KBM-7 (cell line): ENCODE measurements at places on chromosomes 4 and X.
A peak's percentile ranks its signal among the peaks of the same experiment; 100 is the strongest.

DNA sequence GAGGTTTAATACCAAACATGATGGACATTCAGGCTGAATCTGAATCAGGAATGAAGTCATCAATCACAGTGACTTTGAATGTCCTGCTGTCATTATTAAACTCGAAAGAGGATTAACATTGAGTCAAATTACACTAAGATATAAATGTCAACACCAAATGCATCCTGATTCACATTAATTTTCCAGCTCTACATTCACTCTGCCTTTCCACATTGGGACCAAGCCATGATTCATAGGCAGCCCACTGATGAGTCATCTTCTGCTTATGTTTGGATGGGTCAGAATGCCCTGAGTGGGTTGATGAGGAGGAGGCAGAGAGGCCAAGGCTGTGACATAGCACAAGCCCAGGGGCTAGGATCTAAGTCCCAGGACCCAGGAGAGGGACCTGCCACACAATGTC is 247.6 kb upstream of the RPS6KA3 start:
- no peak for DNase-seq

GRCh38 chr4:138961129-138961528 is 54.5 kb upstream of the NOCT start:
- DNase-seq: no peak

DNA sequence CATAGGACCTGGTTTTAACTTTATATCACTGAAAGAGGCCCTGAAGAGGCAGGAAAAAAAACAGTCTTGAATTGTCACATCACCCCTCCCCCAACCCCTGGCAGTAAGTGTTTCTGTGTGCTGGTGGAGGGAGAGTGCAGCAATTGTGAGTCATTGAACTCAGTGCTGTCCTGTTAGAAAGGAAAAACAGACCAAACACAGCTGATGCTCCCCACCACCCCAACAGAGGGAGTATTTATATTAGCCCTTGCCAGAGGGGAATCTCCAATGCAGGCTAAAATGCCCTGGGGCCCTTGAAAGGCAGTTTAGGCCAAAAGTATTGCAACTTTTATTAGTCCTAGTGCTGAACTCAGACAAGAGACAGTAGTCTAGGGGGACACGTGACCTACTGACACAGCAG is 197.8 kb upstream of the AGTR2 start:
- DNase-seq: no peak

GRCh38 chr4:182124359-182124758 is 118.8 kb upstream of the TENM3 start:
- no peak for DNase-seq

DNA sequence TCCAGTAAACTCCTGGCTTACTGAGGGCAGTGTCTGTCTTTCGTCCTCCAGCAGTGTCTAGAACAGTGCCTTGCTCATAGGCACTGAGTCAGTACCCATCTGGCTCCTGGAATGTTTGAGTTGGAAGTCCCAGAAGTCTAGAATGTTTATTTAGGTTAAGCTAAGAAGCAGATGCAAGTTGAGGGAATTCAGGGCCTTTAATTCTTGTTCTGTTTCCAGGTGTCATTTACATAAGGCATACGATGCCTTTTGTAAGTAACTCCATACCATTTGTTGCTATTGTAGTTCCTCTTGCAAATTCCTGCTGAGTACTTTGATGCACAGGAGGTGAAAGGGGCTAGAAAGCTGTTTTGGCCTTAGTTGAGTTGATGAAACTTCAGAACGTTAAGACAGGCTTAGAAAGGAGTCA is 22.2 kb downstream of the ARHGAP10 start:
- DNase-seq: no peak

GRCh38 chrX:121256647-121257046 is 209.2 kb downstream of the GLUD2 start:
- DNase-seq: no peak

DNA sequence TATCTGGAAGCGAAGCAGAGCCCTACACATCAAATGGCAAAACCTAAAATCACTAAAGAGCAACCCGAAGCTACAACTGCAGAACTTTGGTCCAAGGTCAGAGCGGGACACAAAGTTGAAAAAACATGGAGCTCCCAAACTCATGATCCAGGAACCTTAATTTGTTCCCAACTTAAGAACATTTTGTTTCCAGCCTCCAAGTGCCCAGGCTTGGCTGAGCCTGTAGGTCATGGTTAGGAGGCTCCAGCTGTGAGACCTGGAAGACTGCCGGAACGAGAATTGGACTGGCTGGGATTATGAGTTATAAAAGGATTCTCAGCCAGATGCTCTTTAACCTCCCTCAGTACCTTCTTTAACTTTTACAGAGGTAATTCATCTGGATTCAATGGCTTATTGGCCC is 349.1 kb upstream of the DDX53 start:
- DNase-seq: no peak

- DNase-seq: no peak
These were observed 60.8 kb upstream of the TBC1D9 start for GRCh38 chr4:140816806-140817510.

DNA sequence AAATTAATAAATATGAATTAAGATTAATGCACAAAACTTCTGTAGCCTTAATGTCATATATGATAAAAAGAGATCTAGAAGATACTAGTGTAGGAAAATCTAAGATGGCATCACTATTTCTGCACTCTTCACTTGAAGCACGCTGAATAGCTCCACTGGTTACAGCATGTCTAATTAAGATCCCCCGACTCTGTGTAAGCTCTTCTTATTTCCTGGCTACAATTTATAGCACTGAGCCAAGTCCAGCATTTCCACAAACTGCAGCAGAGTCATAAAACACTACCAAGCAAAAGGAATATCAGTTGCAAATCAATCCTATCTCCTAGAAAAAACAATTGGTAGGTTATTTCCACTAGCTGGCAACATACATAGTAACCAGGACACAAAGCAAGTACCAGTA is 1.3 kb upstream of the CCNA2 start:
- DNase-seq: no peak

GRCh38 chrX:120769576-120770341 is 105.9 kb downstream of the CT47B1 start:
- peak; percentile 44 for DNase-seq
